ENCODE measurements at places on chromosomes 6 and 20.

DNA sequence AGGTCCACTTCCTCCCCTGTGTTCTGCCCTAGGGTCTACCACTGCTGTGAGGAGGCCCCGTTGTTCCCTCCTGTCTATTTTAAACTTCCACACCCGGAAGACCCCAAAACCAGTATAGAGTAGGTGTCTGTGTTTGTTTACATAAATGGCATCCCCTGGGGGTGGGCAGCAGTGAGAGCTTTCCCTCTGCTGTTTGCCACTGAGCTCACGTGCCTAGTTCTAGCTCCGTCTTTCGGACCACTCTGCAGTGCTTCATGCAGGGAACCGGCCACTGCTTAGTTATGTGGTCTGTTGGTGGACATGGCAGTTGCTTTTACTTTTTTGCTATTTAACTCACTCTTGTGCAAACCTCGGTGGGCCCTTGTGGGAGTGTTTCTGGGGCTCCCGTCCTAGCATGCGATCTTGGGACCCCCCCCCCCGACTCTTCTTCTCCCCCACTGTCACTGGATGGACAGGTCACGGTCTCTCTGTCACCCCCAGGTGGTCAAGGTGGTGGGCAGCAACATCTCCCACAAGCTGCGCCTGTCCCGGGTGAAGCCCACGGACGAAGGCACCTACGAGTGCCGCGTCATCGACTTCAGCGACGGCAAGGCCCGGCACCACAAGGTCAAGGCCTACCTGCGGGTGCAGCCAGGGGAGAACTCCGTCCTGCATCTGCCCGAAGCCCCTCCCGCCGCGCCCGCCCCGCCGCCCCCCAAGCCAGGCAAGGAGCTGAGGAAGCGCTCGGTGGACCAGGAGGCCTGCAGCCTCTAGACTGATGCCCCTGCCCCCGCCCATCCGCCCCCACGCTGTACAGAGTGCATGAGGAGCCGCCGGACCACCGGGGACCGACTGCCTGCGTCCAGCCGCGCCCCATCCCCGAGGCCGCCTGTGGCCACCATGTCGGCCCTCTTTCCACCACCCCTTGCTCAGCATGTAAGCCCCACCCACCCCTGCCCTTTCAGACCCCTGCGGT, 40.9 kb downstream of the VSTM2L start:
- DNase-seq, result no peak

DNA sequence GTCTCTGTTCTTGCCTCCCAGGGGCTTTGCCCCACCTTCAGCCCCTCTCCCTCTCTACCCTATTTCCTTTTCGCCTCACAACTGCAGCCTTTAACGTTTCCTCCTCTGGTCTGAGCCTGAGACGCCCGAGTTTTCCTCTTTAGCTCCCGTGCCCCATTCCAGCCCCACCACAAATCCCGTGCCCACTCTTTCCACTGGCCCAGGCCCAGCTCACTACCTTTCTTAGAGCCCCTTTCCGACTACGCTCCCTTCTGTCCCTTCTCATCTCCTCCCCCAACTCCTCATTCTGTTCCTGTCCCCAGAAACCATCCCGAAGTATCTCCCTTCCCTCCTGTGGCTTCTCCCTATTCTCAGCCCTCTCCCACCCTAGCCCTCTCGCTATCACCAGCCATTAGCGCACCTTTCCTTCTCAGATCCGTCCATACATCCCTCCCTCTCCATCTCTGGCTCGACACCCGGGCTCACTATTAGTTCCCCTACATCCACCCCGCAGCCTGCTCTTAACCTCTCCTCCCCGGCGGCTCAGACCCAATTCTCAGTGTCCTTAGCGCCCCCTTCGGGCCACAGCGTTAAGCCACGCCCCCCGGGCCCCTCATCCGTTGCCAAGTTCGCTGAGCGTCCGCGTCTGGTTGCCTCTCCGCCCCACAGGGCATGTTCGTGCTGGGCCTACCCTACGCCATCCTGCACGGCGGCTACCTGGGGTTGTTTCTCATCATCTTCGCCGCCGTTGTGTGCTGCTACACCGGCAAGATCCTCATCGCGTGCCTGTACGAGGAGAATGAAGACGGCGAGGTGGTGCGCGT, 2.7 kb downstream of the SLC32A1 start:
- DNase-seq, result peak; percentile 54

GRCh38 chr20:5354901-5355300, 38.1 kb upstream of the PROKR2 start:
- DNase-seq, result no peak

GRCh38 chr6:125834348-125834747, 43.6 kb downstream of the NCOA7 start:
- DNase-seq, result peak; percentile 33

Measured in CD4-positive, alpha-beta T cell treated with Interleukin-12 subunit alpha and Interleukin-12 subunit beta, for 1 hour (primary cell).